Chondrocyte (in vitro differentiated cells): ENCODE measurements at places on chromosomes 1 and 21.

DNA sequence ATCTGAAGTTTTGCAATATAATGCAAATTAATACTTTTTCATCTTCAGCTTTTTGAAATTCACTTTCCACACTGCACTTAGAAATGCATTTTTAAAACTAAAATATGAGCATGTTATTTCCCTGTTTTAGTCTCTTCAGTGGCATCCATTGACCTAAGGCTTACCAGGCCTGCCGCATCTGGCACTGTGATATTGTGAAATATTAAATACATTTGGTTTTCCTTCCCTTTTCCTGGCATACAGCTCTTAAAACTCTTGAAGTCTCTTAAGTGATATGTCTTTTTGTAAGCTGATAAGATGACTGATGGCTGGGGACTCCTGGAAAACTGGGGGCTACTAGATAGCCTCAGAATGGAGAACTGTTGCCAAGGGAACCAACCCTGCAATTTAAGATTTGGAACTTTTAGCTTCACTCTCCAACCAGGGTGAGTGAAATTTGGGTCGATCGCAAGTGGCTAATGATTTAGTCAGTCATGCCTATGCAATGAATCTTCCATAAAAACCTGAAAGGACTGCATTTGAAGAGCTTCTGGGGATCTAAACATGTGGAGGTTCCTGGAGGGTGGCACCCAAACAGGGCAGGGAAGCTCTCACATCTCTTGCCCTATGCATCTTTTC is 75.5 kb upstream of the PDC start:
- no peak for DNase-seq

GRCh38 chr1:25099343-25099951 is 132.9 kb downstream of the SYF2 start:
- no peak for DNase-seq

DNA sequence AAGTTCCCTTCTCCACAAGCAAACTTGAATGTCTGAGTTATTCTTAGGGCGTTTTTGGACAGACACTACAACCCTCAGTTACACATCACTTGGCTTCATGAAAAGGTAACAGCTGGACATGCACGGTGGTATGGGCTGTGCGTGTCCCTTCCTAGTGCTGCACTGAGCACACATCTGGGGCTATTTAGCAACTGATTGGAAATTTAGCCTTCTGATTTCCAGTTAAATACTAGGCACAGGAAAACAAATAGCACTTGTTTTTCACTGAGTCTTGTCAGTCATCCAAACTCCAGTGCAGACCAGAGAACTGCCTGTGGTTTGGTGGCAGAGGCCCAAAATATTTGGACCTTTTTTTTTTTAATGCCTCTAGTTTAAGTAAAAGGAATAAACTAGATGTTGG is 134.7 kb downstream of the TGFBR3 start:
- DNase-seq: no peak

DNA sequence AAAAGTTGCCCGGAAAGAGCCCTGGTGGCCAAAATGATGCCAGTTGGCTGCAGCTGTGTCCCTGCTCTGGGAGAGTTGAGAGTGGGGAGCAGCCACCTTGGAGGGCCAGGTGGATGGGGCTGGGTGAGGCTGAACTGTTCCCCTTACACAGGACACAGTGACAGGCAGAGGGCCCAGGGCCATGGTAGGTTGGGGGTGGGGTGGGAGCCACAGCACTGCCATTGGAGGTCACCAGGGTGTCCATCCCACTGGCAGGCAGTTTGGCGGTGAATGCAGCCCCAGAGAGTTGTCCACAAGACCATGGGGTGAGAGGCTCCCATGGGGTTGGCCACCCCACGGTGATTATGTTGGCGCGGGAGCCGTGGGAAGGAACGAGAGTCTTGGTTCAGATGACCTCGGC is 87.7 kb downstream of the POFUT2 start:
- DNase-seq: peak; percentile 55

GRCh38 chr1:11441211-11441952 is 37.6 kb upstream of the DISP3 start:
- DNase-seq: no peak

DNA sequence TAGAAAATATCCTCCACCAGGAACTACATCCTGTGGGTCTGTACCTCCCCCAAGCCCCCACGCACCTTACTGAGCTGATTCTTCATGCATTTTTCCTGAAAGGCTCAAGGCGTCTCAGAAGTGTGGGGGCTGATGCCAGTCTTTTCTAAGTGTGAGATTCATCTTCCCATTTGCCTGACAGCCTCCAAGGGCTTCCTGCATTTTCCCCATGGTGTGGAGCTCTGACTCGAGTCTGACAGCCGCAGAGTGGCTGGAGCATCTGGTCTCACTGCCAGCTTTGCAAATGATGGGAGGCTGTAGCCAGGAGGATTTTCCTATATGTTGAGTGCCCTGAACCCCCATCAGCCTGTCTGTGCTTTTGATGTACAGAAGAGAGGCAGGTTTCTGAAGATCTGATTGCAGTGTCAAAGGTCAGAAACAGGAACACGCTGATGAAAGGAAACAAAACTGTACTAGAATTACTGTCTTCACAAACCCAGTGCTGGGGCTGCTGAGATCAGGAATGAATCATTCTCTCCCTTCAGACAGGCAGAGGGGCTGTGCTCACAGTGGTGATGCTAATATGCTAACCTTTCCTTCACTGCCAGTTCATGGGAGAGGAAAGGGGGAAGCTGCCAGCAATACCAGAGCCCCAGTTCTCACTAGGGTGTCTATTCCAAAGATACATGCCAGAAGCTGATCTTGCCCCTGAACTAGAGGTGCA is 201.5 kb upstream of the C1orf174 start:
- no peak for DNase-seq

DNA sequence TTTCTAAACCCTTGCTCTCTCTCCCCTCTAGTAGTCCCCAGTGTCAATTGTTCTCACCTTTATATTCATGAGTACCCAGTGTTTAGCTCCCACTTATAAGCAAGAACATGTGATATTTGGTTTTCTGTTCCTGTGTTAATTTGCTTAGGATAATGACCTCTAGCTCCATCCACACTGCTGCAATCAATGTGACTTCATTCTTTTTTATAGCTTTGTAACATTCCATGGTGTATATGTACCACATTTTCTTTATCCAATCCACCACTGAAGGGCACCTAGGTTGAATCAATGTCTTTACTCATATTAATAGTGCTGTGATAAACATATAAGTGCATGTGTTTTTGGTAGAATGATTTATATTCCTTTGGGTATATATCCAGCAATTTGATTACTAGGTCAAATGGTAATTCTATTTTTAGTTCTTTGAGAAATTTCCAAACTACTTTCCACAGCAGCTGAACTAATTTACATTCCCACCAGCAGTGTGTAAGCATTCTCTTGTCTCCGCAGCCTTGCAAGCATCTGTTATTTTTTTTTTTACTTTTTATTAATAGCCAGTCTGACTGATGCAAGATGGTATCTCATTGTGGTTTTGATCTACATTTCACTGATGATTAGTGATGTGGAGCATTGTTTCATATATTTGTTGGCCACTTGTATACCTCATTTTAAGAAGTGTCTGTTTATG is 277.8 kb downstream of the LTN1 start:
- DNase-seq: no peak

DNA sequence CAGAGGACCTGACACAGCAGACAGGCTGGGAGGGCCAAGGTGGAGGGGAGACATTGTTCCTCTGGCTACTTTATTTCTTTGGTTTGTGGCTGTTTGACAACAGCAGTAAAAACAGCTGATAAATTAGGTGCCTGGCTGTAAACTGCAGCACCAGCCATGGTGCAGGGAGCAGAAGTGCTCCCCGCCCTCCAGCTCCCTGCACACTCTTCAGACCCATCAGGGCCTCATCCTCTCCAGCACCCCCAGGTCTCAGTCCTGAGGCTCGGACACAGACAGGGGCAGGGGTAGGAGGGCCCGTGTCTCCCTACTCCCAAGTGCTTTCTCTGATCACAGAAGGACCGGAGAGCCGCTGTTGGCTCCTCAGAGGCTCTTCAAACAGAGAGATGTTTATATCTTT is 17.7 kb upstream of the LRRN2 start:
- no peak for DNase-seq

DNA sequence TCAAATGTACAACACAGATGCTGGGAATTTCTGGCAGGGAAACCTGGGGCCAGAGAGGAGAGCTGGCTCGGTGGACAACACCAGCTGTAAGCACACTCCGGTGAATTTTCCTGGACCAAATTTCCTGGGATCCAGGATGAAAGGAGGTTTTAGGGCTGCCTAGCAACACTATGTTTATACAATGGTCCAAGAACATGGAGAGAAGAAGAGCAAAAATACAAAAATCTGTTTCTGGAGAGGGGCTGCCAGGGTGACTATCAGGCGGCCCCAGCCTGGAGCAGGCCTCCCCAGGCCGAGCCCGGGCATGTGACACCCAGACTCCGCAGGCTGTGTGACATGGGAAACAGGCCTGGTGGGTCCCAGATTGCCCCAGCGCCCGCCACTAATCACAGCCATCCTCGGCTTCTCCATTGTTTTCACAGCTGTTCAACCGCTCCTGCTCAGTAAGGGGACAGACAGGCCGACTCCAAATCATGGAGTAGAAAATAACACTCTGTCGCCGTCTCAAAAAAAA is 336.0 kb upstream of the NFIA start:
- DNase-seq: no peak

- DNase-seq: no peak
Observed at GRCh38 chr21:33058527-33058926, 11.4 kb upstream of the OLIG1 start.

DNA sequence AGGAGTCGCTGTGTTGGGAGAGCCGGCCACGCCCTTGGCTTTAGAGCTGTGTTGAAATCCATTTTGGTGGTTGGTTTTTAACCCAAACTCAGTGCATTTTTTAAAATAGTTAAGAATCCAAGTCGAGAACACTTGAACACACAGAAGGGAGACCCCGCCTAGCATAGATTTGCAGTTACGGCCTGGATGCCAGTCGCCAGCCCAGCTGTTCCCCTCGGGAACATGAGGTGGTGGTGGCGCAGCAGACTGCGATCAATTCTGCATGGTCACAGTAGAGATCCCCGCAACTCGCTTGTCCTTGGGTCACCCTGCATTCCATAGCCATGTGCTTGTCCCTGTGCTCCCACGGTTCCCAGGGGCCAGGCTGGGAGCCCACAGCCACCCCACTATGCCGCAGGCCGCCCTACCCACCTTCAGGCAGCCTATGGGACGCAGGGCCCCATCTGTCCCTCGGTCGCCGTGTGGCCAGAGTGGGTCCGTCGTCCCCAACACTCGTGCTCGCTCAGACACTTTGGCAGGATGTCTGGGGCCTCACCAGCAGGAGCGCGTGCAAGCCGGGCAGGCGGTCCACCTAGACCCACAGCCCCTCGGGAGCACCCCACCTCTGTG is 4.7 kb downstream of the C1orf35 start:
- peak; percentile 86 for DNase-seq

- no peak for DNase-seq
Observed at GRCh38 chr1:208997726-208998312, 585.7 kb upstream of the CAMK1G start.

DNA sequence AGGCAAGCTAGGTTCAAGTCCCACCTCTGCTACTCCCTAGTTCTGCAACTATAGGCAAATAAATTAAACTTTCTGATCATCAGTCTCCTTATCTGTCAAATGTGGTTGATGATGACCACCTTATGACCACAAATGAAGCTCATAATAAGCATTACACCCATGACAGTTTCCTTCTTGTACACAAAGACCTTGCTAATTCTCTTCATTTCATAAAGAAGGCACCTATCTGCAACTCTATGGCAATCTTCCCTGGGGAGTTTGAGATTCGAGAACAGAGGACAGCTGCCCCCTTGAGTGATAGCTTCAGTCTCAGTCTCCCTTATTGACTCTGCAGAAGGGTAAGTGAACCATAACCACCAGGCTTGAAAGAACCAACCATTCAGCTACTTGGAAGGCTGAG is 503.1 kb upstream of the DAB1 start:
- no peak for DNase-seq

GRCh38 chr1:226722901-226723656 is 16.0 kb downstream of the ITPKB start:
- no peak for DNase-seq

- DNase-seq: no peak
Observed at GRCh38 chr21:18387994-18388393, 15.6 kb downstream of the TMPRSS15 start.

DNA sequence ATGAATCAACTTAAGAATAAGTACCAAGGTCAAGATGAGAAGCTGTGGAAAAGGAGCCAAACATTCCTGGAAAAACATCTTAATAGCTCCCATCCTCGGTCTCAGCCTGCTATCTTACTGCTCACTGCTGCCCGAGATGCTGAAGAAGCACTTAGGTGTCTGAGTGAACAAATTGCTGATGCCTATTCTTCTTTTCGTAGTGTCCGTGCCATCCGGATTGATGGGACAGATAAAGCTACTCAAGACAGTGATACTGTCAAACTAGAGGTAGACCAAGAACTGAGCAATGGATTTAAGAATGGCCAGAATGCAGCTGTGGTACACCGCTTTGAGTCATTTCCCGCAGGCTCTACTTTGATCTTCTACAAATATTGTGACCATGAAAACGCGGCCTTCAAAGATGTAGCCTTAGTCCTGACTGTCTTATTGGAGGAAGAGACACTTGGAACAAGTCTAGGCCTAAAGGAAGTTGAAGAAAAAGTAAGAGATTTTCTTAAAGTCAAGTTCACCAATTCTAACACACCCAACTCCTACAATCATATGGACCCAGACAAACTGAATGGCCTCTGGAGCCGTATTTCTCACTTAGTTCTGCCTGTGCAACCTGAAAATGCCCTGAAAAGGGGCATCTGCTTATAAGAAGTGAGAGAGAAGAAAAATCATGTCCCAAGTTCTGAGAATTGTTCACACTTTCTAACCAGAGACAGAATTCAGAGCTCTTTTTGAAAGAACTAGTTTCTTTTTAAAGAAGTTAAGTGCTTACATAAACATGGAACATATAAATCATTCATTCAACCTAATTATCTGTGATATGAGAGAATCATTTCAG is 35.7 kb downstream of the TOR1AIP1 start:
- no peak for DNase-seq

DNA sequence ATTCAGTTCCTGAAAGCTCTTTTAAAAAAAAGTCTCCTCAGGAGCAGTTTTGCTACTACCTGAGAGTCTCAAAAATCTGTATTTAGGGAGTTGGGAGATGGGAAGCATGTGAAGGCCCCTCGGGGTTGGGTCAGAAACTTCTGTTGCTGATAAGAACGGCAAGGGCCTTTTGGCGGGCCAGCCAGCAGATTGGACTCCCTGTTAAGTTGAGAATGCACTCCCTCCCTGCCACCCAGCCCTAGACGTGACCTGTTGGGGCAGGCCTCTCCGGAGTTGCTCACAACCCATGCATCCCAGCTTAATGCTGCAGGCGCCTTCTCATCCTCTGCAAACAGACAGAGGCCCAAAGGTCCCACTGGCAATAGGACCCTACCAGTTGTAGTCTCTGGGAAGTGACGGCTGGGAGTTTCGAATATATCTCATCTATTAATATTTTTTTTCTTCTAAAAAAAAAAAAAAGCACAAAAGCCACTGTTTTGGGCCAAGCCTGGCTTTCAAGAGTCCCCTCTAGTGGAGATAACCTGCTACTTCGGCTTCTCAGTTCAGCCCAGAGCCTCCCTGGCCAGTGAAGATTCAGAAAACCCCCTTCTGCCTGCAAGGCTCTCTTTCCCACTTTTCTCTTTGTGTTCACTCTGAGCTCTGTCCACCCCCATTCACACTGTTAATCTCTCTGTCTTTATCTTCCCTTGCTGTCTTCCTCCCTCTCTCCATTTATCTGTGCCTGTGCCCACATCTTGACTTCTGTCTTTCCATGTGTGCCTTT is 5.3 kb downstream of the PLXNA2 start:
- no peak for DNase-seq
